Cerebellar cortex (tissue), 1 donor: ENCODE measurements at places on chromosomes 13 and 19.
A peak's percentile ranks its signal among the peaks of the same experiment; 100 is the strongest.

DNA sequence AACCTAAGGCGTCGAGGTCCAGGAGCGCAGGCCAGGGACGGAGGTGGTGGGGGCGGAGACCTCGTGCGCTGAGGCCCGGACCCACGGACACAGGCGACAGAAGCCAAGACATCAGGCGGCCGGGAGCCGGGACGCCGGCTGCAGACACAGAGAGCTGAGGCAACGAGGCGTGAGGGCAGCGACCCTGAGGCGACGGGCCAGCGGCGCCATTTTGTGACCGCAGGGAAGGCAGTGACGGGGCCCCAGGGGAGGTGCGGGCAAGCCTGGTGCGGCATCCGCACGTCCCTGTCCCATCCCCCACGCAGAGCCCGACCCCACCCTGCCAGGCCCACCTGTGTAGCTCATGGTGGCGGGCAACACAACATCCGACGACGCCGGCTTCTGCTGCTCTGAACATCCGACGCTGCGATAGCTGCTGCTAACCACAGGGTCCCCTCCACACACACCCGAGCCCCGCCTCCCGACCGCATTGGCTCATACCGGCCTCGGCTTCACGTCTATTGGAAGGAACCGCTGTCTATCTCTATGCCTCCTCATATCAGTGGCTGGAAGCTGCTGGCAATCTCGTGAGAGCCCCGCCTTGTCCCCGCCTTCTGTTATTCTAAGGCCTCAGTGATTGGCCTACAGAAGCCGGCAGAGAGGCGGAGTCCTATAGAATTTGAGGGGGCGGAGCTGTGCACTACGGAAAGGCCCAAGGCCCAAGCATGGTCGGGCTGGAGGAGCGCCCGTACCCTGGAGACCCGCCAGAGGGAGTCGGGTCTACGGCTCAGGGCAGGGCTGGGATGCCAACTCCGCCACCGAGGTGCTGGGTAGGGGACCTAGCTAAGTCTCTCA lies at the start of gene AKAP8L:
TSS of gene AKAP8L (minus strand) at position 410 of the 834 bp plus-strand sequence. CDS start at position 345, 65 bp downstream.
- peak; percentile 100 for DNase-seq

- DNase-seq, result no peak
These were observed 1392.9 kb downstream of the EFNB2 start for GRCh38 chr13:105142556-105142955.

DNA sequence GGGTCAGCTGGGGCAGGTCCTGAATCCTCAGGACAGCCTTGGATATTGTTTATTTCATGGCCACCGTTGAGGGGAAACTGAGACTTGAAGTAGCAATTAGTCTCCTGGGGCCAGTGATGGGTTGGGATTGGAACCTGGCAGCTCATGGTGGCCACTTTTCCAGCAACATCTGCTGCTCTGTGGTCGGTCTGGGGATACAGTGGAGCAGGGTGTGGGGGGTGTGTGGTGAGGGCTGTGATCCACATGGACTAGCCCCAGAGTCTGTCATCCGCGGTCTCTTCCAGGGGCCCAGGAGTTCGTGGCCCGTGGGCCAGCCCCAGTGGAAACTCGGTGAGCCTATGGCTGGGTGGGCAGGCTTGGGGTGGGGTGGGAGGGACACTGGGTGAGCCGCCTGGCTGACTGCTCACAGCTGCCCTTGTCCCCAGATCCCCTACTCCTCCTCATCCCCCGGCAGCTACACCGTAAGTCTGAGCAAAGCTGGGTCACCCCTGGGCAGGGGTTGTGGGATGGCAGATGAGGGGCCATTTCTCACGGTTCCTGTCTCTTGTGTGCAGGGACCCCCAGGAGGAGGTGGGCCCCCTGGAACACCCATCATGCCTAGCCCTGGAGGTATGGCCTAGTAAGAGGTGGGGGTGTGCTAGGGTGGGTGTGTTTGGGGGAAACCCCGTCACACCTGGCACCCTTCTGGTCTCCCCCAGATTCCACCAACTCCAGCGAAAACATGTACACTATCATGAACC lies 5.5 kb downstream of the ISYNA1 start:
- peak; percentile 39 for DNase-seq

DNA sequence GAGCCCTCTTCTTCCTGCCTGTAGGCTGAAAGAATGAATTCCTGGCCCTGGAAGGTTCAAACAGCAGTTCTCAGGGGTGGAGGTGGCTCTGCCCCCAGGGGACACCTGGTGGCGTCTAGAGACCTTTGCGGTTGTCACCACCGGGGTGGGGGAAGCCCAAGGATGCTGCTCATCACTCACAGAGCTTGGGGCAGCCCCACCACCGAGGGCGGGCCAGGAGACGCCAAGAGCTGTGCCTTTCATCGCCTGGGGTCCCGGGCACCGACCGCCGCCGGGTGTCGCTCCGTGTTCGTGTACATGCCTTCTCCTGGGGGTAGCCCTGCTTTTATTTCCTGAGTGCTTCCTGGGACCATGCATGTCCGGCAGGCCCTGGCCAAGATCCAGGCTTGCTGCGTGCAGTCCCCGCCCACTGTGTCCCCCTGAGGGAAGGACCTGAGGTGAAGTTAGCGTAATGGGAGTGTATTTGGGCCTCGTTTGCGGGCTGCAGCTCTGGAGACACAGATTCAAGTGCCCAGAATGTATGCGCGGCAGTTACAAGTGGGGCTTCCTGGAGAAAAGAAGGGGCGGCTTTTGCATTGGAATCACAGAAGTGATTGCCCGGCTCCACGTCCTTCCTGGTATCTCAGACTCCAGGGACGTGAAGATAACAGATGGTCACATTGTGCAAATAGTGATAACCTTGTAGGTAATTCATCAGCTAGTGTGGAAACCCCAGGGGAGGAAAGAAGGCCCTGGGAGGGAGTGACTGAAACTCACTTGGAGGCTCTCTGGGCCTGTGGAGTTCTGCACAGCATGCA lies 7.8 kb downstream of the DOT1L start:
- DNase-seq, result no peak

DNA sequence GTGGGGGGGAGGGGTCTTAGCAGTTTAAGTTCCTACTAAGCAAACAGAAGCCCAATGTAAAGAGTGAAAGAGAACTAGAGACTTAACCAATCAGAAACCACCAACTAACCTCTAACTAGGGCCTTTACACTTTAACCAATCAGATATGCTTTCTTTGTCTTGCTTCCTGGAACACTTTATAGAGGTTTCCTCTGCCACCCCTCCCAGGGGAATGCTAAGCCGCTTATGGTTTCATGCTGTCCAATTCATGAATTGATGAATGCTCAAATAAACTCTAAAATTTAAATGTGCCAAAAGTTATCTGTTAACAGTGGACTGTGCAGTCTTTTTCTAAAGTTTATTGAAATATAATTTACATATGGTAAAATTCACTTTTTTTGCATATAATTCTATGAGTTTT lies 33.9 kb upstream of the LATS2 start:
- DNase-seq, result no peak

GRCh38 chr19:35806597-35806996 lies 6.0 kb downstream of the PRODH2 start:
- no peak for DNase-seq

GRCh38 chr13:107144432-107144831 lies 576.5 kb upstream of the ARGLU1 start:
- peak; percentile 16 for DNase-seq

- DNase-seq, result peak; percentile 67
These were observed 9.1 kb upstream of the LILRB5 start for GRCh38 chr19:54266133-54266532.

DNA sequence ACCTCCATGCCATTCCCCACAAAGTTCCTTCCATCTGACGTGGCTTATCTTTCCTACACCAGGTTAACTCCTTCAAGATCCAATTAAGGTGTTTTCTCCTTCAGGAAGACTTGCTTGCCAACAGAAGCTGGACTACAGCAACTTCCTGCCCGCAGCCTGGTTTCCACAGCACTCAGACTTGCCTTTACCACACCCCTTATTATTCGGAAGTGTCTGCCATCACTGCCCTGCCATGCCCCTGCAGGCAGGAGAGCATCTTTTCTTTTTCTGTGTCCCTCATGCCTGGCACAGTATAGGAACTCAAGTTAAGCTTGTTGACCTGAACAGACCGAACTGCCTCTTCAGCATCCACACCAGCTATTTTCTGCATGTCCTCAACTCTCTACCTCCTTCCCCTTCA lies 168.0 kb downstream of the FOXO1 start:
- DNase-seq, result no peak

GRCh38 chr19:53965091-53965490 lies 2.4 kb downstream of the CACNG8 start:
- no peak for DNase-seq

- no peak for DNase-seq
These were observed 900.3 kb upstream of the MIR17HG start for GRCh38 chr13:90447034-90447733.

- DNase-seq, result no peak
These were observed 28.9 kb upstream of the PABPC3 start for GRCh38 chr13:25067064-25067463.

- no peak for DNase-seq
These were observed 121.1 kb downstream of the FLT1 start for GRCh38 chr13:28373810-28374209.

GRCh38 chr13:113142876-113143275 lies 15.6 kb upstream of the PROZ start:
- DNase-seq, result no peak

DNA sequence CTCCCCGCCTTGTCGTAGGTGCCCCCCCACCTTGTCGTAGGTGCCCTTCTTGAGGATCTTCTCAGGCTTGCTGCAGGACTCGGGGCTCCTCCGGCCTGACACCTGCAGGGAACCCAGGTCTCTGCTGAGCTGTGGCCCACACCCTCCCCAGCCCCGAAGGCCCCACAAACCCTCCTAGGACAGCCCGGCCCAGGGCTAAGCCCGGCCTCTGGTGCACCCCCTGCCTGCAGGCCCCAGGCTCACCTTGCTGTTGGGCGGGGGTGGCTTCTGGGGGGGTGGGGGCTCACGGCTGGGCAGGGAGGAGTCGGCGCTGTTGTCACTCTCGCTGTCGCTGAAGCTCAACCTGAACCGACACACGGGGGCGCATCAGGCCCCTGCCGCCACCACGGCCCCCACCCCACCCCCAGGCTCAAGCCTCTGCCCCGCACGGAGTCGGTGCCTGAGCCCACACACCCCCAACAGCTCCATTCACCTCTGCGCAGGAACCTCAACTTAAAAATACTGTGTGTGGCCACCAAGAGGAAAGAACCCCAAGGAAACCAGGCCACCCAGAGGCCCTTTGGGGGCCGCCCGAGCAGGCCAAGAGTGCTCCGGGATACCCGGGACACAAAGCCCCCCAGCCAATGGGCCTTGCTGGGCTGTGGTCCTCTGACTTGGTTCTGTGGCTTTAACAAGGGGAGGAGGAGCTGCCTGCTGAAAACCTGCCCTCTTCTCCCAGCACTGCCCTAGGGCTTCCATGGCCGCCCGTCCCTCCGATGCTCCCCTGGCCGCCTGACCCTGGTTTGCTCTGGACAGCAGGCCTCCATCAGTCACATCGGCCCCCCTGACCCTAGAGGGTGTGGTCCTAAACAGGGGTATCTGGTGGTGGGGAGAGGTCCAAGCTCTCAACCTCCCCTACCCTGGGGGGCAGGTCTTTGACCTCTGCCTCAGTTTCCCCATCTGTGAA lies 65.8 kb downstream of the MLLT1 start:
- no peak for DNase-seq

DNA sequence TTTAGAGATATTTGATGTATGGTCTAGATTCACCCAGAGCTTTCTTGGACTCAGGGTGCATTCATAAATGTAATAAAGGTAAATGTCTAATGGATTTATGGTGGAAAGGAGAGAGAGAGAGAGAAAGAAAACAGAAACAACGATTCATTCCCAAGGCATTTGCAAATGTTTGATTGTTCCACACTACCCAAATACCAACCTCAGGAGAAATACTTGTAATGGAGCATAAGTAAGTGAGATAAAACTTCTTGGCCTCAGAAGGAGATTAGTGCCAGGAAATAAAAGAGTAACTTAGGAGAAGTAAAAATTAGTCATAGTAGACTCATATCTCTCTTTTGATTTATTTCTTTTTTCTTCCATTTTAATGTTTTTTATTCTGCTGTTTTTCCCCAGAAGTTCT lies 40.6 kb upstream of the DGKH start:
- no peak for DNase-seq

- no peak for DNase-seq
These were observed 8.4 kb downstream of the NLRP7 start for GRCh38 chr19:54938906-54939305.

DNA sequence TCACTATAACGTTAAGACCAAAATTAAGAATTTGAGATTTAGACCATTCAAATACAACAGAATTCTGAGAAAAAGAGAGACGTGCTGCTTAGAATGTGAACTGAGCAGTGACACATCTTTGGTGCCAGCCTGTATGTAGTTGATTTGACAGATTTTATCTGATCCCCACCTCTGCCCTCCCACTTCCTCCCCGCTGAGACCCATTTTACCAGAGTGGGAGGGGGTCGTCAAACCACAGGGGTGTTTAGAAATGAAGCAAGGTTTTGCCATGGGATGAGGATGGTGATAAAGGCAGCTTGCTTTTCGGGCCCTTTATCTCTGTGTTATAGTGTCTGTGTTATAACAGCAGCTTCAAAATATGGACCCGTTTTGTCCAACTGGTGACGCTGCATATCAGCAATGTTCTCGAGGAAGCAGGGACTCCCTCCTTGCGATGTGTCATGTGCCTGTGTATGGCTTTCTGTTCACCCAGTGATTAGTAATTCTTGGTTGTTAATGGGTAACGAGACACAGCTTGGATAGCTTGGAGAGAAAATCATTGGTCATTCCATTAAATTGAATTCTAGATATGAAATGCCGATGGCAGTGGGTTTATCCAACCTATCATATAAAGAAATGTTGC lies 125.0 kb downstream of the HS6ST3 start:
- no peak for DNase-seq

DNA sequence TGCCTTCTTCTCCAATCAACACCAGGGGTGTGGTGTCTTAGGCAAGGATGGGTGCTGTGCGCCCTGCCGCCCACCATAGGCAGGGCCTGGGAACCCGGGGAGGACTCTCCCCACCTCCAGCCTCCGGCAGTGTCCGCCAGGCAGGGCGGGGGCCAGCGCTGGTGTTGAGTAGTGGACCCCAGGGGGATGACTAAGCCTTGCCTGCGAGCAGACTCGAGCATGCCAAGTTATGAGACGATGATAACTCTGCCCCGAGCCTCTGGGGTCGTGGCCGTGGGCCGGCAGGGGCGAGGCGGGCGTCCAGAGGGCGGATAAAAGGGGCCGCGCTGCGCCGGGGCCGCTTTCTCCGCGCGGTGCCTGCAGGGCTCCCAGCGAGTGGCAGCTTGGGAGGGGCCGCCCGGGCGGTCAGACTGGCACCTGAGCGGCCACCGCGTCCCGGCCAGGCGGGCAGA lies at the start of gene MEDAG:
TSS of gene MEDAG (plus strand) at position 340 of the 452 bp plus-strand sequence. CDS start 245 bp downstream, outside the sequence.
- no peak for DNase-seq

GRCh38 chr13:21987793-21988192 lies 316.9 kb downstream of the FGF9 start:
- DNase-seq, result no peak

DNA sequence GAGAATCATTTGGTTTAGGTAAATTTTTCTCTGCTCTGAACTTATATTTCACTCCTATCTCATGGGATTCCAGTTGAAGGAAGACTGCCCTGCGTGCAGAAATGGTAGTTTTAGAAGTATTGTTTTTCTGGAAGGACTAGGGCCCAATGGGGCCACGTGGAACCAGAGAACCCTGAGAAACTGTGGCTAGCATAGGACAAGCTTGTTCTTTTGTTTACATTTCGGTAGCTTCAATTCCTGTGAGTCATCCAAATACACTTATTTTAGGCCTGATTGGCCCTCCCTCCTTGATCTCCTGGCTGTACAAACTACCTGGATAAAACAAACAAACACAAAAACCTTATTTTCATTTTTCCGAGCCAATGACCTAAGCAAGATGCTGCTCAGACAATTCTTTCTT lies 124.0 kb downstream of the ITGBL1 start:
- DNase-seq, result no peak

- DNase-seq, result peak; percentile 75
These were observed 622 bp downstream of the DNM2 start for GRCh38 chr19:10718205-10719196.
